CD4-positive, alpha-beta T cell (primary cell): ENCODE measurements at places on chromosomes 5 and 9.

DNA sequence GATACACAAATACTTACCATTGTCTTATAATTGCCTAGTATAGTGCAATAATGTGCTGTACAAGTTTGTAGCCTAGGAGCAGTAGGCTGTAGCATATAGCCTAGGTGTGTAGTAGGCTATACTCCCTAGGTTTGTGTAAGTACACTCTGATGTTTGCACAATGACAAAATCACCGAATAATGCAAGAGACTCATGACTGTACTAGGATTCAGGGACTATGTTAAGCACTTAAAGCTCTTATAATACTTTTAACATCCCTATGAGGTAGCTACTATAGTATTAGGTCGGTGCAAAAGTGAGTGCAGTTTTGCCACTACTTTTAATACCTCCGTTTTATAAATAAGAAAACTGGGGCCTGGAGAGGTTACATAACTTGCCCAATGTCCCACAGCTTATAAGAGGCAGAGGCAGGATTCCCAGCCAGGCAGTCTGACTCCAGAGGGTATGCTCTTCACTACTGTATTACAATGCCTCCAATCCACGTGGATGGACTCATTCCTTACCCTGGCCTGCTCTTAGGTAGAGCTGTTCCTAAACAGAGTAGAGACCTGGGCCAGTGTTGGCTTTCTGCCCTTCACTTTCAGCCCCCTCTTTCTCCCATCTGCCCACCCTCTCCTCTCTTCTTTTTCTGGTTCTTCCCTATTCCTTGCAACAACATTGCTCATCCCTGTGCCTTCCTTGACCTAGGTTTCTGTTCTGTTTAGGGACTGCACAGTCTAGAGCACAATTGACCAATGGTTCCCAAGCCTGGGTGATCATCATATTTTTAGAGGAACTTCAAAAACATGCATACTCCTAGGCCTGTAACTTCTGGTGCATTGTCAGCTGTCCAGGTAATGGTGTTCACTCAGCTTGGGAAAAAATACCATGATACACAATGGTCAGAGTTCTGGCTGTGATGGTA lies 114.0 kb downstream of the CARTPT start:
- no peak for DNase-seq

- DNase-seq = no peak
Measured at GRCh38 chr9:89838621-89839020, 233.8 kb downstream of the GADD45G start.

DNA sequence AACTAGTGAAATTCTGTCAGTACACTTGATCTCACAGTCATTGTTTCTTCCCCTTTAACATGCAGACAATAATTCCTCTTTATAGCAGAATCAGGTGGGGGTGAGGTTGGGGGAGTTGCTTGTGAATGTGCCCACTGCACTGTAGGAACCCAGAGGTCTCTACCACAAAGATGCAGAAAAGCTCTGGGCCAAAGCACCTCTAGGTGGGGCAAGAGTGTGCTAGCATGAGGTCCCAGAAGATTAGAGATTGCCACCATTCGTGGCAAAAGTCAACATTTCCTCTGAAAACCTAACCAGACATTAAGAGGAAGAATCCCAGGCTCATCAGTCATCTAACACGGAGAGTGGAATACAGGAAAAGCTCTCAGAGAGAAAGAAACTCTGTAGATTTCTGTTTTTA lies 74.5 kb downstream of the PTCD2 start:
- no peak for DNase-seq

DNA sequence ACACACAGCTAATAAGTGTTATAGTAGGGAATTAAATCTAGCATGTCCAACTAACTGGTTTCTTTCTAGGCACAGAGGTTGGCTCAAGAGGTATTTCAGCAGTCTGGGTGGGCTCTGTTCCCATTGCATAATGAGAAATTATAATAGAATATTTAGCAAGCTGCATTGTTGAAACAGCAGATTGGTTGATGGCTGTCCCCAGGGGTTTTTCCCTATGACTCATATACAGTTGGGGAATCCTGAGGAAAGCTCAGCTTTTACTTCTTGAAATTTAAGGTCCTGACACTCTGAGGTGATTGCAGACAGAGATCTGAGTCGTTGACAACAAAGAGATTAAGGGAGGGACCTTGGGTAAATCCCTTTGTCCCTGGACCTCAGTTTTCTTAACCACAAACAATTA lies 38.3 kb upstream of the TNFSF8 start:
- peak; percentile 63 for DNase-seq

- no peak for DNase-seq
Measured at GRCh38 chr5:109788596-109788995, 98.9 kb downstream of the MAN2A1 start.

DNA sequence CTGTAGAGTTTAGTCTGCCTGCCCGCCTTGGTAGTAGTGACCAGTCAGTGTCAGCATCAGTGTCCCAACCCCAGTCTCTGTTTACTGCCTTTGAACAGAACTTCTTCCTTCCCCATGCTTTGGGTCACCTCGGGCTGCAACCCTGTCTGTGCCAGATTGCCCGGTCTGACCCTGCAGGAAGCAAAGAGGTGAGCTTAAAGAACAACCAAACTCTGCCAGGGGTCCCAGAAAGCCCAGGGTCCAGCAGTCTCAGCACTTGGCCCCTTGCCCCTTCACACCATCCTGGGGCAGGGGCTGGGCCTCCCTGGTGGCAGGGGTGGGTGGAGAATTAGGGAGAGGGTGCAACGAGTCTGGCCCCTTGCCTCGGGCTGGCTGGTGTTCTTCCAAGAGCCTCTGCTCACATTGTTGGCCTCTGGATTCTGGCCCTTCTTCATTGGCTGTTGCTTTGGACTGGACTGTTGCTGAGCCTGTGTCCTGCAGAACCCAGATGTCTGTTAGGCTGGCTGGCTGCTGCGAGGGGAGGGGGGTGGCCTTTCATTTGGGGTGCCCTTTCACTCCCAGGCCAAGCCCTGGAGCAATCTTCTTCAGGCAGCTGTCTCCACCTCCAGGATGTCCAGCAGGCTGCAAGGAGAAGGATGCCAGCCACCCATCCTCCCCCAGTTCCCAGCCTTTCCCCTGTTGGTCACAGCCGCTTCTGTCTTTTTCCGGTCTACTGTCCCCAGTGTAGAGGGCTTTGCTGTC lies 51.2 kb downstream of the SAR1B start:
- no peak for DNase-seq

GRCh38 chr5:89042746-89043145 lies 159.8 kb upstream of the MEF2C start:
- DNase-seq = no peak

GRCh38 chr9:128098297-128099230 lies 29.0 kb downstream of the PTGES2 start:
- peak; percentile 46 for DNase-seq

DNA sequence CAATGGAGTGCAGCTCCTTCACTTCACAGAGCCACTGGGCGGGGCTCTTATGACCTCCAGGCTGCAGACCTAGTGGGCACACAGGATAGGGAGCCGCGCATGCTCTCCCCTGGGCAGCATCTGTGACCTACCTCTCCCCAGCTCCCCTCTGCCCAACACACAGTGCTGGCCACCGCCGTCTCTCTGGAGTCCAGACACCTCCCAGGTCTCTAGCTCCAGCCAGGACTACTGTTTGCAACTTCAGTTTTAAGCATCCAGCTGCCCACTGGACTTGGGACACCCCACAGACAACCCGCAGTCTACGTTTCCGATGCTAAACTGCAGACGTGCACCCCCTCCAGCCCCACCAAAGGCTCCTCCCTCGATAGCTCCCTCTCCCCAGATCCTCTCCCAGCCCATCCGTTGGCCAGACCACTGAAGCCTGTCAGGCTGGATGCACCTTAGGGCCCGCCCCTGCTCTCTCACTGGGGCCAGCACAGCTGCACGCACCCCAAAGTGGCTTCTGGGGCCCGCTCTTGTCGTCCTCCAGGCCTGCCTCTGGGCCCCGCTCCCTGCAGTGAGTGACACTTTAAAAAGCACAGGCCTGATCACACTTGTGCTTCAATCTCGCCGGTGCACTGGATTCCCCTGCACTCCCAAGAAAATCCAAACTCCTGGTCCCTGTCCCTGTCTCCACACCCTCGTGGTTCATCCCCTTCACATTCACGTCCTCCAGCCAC lies 11.3 kb downstream of the FLT4 start:
- DNase-seq = no peak

DNA sequence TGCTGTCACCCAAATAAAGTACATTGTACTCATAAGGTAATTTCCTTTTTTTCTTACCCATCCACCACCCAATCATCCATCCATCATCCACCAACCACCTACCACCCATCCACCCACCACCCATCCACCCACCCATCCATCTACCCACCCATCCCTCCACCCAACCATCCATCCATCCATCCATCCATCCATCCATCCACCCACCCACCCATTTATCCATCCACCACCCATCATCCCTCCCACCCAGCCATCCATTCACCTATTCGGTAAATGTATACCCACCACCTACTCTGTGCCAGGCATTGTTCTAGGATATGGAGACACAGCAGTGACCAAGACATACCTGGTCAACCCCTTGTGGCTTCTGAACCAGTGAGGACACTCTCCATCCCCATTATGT lies 25.1 kb downstream of the MGAT1 start:
- DNase-seq = no peak

GRCh38 chr9:98992885-98993569 lies 49.3 kb downstream of the COL15A1 start:
- no peak for DNase-seq

DNA sequence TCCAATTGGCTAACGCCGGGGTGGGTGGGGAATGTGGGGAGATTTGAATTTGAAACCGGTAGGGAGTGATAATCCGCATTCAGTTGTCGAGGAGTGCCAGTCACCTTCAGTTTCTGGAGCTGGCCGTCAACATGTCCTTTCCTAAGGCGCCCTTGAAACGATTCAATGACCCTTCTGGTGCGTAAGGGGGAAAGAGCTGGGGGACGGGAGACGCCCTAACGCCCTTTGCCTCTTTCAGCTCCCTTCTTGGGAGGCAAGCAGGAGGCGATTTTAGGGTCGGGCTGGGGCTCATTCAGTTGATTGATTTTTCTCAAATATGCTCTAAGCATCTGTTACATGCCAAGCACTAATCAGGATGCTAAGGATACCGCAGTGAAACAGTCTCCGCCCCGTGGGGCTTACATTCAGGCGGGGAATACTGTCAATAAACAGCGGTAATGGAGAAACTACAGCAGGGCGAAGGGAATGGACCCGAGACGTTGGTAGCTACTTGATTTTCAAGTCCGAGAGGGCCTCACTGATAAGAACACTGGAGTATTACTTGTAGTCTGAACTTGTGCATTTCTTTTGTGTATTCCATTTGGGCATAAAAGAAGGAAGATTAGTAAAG lies at the start of gene HMMR:
Gene HMMR, plus strand, starts transcription at position 71 of the 610 bp plus-strand sequence. Its CDS starts 61 bp downstream, at position 132.
- DNase-seq = no peak
